ENCODE measurements at places on chromosomes 7 and 10.

DNA sequence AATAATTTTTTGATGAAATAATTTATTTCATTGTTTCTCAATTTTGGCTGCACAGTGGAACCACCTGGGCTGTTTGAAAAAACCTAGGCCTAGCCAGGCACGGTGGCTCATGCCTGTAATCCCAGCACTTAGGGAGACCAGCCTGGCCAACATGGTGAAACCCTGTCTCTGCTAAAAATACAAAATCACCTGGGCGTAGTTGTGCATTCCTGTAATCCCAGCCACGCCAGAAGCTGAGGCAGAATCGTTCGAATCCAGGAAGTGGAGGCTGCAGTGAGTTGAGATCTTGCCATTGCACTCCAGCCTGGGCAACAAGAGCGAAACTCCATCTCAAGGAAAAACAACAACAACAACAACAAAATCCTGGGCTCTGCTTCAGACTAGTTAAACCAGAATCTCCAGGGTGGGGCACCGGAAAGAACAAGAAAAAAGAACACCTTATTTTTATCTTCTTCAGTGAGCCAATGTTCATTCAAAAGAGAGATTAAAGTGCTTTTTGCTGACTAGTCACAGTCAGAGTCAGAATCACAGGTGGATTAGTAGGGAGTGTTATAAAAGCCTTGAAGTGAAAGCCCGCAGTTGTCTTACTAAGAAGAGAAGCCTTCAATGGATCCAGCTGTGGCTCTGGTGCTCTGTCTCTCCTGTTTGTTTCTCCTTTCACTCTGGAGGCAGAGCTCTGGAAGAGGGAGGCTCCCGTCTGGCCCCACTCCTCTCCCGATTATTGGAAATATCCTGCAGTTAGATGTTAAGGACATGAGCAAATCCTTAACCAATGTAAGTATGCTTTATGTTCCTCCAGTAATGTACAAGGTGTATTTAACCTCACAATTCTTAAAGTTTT, at the start of gene CYP2C18:
CYP2C18 (plus strand) TSS at position 516 of the 841 bp plus-strand sequence; CDS start at position 607, 91 bp downstream.
- DNase-seq: peak; percentile 3

DNA sequence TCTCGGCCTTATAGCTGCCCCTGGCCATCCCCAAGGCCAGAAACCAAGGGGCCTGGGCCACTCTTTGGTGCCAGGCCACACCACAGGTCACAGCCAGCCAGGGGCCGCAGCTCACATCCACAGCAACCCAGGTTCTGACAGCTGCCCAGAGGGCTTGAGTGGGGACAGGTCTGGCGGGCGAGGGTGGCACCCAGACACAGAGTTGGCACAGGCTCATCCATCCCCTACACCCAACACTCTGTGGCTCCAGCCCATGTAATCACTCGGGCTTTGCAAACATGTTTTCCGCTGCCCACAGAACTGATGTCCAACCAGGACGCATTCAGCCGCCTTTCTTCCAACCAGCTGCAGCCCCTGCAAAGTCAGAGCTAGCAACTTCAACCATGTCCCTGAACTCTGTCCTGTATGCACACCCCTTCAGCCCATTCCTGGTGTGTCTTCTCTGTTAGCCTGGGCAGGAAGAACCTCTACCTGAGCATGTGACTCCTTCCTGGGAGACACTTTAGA, 57.7 kb upstream of the PPP2R2D start:
- DNase-seq: no peak

- no peak for DNase-seq
Measured at GRCh38 chr7:134660961-134661376, 14.3 kb downstream of the BPGM start.

DNA sequence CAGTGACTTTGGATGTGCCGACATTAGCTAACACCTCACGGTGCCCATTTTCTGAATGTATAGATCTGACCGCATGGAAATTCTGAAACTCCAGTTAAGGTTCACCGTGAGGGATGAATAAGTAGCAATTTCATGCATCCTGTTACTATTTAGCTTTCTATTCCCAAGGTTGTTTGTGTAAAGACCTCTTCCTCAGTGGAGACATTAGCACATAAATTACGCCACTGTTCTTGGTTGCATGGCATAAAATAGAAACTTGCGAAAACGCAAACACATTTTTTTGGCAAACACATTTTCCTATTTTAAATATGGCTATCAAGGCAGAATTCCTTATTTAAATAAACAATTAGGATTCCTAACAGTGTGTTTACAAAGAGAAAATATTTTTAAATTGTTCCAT, 36.5 kb downstream of the DENND2A start:
- no peak for DNase-seq

GRCh38 chr7:111038185-111038584, 52.7 kb upstream of the LRRN3 start:
- no peak for DNase-seq

- peak; percentile 80 for DNase-seq
Measured at GRCh38 chr7:2821161-2821841, 22.8 kb downstream of the GNA12 start.

DNA sequence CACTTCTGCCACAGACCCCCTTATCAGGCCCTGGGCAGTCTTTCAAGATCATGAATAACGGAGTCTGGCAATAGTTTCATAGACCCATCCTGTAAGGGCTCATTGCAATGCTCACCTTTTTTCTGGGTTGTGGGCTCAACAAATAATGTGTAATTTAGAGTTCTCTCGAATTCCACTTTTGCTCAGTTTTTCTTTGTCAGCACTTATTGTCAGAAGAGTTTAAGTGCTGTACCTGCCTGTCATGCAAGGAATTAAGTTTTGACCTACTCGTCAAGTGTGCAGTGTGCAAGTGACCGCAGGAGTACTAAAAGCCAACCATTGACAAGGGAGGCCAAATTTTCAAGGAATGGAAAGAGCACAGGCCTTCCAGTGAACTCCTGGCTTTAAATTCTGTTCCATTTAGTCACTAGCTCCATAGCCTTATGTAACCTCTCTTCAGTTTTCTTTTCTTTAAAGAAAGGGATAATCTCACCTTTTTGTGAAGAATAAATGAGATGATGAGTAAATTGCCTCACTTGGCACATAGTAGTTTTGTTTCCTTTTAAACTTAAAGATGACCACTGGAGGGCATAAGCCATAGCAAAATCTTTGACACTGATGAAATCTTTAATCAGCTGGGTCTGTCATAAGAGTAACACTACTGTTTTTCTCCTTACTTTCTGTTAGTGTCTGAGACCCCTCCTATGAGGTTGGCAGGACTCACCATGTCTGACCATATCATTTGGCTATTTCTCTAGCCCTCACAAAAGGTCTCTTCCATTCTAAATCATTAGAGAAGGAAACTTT, 313.3 kb downstream of the TYW1 start:
- no peak for DNase-seq

DNA sequence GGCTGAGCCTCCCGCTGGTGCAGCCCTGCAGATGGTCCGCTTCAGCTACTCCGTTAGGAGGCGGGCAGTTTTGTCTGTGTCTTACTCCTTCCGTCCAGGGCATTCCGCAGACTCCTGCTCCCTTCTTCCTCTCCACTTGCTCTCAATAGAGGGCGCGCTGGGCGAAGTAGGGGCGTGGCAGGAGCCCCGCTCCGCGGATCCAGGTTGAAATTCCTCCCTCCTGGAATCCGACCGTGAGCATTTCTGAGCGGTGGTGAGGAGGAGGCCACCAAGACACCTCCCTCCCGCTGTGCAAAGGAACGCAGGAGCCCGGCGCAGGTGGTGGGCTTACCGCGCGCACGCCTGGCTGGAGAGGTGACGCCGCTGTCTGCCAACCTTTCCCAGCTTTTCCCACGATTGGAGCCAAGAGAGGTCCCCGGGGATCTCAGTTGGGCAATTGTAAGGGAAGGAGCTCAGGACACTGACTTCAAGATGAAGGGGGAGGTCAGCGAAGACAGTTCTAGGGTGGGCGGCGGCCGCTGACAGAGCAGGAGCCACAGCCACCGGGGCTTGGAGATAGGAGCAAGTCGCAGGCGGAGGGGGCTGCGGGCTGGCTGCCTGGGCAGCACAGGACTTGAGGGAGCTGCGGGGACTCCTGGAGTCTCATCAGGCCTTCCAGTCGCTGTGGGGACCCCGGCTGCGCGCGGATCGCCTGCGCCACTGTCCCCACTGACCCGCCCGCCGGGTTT, 1011.3 kb downstream of the XPNPEP1 start:
- peak; percentile 97 for DNase-seq

Data from GM23338 (cell line).